ENCODE measurements at places on chromosomes 4 and X.

- no peak for DNase-seq
Measured at GRCh38 chr4:839675-840443, 13.9 kb upstream of the CPLX1 start.

- DNase-seq, result no peak
Measured at GRCh38 chr4:135533053-135533452, 1331.5 kb upstream of the PABPC4L start.

GRCh38 chrX:119155416-119156035 is 27.9 kb upstream of the KIAA1210 start:
- peak; percentile 67 for DNase-seq

DNA sequence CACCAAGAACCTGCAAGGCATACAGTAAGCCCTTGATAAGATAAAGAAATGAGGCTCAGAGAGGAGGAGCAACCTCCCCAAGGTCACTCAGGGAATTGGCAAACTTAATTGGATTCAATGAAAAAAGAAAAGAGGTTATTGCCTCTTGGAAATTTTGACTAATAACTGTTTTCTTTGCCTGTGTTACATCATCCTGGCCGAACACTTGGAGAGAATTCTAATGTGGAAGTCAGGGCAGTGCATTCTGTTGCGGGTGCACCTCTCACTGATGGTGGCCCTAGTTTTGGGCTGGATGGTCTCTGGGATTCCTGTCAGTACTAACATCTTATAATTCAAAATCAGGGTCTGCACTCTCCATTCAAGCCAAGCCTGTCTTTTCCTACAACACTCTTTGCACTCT is 186.2 kb upstream of the BCOR start:
- no peak for DNase-seq

GRCh38 chr4:88737307-88737941 is 39.8 kb upstream of the NAP1L5 start:
- DNase-seq, result no peak

- no peak for DNase-seq
Measured at GRCh38 chr4:17511051-17511450, 839 bp downstream of the QDPR start.

DNA sequence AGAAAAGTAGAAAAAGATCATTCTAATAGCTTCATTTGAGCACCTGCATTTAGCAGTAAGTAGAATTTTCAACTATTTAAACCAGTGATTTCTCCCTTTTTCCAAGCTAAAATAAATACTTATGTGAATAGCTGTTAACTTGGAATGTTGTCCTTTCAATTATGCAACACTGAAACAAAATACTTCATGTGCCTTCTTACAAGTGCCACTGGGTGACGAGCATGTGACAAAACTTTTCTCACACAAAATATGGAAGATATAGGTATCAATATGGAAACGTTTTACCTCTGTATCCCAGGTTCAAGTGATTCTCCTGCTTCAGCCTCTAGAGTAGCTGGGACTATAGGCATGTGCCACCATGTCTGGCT is 708.3 kb downstream of the STIM2 start:
- no peak for DNase-seq

DNA sequence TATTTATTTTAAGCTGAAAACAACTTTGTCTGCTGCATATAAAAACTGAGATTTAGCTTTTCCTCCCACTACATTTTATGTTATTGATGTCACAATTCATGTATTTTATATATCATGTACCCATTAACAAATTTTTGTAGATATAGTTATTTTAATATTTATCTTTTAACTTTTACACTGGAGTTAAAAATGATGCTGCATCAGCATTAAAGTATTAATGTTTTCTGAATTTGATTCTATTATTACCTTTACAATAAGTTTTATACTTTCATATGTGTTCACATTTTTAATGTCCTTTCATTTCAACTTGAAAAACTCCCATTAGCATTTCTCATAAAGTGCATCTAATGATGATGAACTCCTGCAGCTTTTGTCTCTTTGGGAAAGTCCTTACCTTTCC is 72.2 kb downstream of the CWH43 start:
- DNase-seq, result no peak

GRCh38 chr4:127364911-127365310 is 267.8 kb upstream of the INTU start:
- no peak for DNase-seq

DNA sequence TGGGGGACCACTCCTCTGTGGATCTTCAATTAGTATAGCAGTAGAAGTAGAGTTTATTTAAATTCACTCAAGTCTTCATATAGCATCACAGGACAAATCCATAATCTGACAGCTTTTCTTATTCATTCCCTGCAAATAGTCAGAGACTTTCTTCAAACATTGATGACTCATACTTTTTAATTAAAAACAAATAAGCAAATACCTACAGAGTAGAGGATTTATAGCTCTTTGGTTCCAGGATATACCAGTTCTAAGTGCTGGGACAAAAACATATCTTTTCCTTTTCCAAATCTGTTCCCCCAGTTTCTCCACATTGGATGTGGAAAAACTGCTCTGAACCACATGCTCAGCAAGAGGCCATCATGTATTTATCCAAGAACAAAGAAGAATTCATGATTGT is 24.1 kb downstream of the EMCN start:
- no peak for DNase-seq

DNA sequence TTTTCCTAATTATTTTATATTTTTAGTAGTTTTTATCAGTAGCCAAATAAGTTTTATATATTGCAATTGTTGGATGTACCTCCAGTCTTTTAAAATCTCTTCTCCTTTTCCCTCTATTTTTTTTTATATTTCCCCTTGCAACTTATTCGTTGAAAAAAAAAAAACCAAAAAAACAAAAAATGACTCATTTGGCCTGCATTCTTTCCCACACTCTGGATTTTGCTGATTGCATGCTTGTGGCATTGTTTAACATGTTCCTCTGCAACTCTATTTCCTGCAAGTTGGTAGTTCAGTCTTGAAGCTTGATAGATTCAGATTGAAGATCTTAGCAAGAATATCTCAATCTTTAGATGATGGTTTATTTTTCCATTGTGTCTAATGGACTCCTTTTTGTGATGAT is 260.6 kb upstream of the BOD1L1 start:
- DNase-seq, result peak; percentile 73

DNA sequence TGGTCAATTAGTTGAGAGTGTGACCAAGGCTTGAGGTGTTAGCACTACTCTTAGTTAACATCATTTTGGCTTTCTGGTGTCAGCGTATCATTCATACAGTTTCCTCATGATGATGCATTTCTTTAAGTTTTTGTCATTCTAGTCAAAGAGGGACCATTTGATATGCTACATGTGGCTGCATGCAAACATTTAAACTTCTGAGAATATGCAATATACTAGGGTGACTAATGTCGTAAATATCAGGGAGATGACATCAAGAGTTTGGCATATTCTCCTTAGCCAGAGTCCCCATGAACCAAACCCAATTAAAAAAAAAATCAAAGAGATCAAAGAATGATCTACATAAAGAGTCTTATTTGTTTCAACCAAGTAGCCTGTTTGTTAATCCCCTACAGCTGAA is 537.4 kb upstream of the PCDH7 start:
- no peak for DNase-seq

DNA sequence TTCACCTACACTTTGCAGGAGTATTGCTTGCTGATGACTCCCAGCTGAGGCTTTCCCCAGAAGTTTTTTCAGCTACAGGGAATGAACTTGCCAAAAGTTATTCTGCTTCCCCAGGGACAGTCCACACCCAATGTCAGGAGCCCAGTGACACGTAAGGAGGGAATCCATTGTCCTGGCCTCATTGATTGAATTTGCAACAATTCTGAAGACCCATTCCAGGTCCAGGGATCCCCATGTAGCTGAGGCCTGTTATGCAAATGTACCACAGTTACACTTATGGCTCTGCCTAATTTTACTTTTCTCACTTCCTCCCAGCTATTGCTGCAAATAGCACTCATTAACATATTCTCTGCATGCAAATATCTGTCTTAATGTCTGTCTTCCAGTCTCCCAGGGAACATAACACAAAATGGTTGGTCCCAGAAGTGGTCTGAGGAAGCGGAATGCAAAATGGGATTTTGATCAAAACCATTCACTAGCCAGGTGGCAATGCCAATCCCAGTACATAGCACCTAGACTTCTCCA is 113.7 kb upstream of the ACTRT1 start:
- DNase-seq, result no peak

DNA sequence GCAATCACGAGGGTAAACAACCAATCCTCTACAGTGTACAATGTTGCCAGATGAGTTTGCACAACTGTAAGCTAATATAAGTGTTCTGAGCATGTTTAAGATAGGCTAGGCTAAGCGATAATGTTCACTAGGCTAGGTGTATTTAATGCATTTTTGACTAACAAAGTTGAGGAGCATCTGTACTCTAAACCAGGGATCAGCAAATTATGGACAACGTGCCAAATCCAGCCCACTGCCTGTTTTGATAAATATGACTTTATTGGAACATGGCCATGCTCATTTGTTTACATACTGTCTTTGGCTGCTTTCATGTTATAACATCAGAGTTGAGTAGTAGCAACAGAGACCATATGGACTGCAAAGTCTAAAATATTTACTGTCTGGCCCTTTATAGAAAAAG is 46.3 kb upstream of the ARHGEF6 start:
- no peak for DNase-seq

GRCh38 chr4:181971411-181971810 is 271.8 kb upstream of the TENM3 start:
- peak; percentile 66 for DNase-seq

- no peak for DNase-seq
Measured at GRCh38 chr4:139858436-139859205, 193.0 kb downstream of the MGST2 start.

- DNase-seq, result no peak
Measured at GRCh38 chr4:158958489-158959270, 144.2 kb upstream of the RAPGEF2 start.

DNA sequence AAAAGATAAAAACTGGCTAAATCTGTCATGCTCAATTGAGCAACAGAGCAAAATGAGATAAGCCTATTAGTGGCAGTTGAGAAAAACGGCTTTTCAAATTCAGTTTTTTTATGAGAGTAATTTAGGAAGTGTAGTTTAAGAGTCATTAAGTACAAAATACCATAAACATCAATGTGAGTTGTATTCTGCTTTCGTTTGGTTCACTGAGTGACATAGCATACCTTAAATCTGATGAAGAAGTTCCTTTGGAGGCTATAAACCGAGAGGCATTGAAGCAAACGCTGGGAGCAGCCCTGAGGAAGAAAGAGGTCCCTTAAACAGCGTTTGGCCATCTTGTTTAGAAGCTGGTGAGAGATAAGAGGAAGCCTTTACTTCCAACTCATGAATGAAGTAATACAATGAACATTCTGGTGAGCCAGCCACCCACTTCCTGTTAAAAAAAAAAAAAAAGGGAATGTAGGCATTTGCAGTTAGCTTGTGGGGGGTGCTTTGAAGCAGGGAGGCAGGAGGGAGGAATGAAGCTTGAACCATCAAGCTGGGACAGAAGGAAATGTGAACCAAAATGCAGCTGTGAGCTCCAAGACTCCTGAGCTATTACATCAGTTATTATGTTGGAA is 132.3 kb downstream of the ZNF330 start:
- DNase-seq, result peak; percentile 27

GRCh38 chr4:139596034-139596683 is 40.1 kb upstream of the SETD7 start:
- DNase-seq, result no peak

DNA sequence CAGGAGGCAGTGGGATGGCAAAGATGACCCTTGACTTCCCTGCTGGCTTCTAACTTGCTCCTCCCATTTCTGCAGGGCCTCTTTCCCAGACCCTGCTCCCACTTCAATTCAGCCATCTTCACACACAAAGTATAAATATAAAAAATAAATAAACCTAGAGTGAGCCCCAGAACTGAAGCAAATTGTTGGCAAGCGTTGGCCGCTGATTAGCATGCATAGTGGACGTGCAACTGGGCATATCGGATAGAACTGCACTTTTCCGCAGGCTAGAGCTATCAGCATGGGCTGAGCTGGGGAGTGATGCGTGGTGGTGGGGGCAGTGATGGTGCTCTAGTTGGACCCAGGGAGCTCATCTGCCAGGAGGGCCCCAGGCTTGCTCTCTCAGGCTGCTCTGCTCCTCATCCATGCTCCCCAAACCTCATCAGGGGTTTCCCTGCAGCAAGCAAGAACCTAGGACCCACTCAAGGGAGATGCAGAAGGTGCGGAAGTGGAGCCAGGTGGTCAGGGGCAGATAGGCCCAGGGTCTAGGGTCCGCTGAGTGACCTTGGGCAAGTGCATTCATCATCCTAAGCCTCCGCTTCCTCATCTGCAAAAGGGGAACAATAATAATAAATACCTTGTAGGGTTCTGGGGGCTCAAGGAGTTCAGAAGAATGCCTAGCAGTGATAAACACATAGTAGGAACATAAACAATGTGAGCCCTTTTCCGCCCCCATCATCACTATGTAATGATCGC is 146.8 kb upstream of the PJA1 start:
- DNase-seq, result no peak

- no peak for DNase-seq
Measured at GRCh38 chr4:61251129-61251528, 51.0 kb downstream of the ADGRL3 start.

DNA sequence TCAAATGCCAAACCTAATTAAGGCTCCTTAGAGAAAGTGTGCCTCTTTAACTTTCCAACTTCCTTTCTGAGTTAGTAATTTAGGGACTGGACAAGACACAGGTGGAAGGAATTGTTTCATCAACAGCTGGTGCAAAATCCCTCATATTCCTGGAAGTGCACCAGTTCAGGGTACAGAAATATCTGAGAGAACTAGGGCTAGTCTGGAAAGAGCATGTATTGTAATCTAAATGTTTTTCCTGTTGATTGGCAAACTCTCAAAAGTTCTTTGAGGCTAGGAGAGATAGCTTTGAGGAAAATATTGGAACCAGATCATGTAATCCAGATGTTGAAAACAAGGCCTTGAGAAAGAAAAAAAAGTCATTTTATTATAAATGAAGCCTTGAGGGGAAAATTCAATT is 98.1 kb upstream of the C1GALT1C1 start:
- DNase-seq, result no peak

DNA sequence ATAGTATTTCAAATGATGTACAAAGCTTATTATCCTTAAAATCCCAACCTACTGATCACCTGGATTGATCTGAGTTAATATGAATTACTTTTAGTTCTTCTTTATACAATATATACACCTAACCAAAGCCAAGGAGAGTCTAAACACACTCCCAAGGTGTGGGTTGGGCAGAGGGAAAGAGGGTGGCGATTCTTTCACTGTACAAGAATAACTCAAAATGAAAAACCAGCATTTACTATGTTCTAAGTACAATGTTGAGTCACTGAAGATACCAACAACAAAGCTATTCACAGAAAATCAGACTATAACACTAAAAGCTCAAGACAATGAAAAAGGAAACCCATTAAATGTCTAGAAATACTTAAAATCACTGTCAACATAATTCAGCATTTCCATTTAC is 46.6 kb downstream of the ANKRD17 start:
- no peak for DNase-seq

- DNase-seq, result no peak
Measured at GRCh38 chr4:114466299-114466698, 132.3 kb upstream of the UGT8 start.

Measured in Daoy (cell line).